ENCODE measurements at places on chromosomes 2 and 18. TPM values are rescaled to one million over a fixed set of nuclear protein-coding genes. Genes with fewer than 3 reads are reported as not detected.

GALNT14 gene
- 4.7 TPM for total RNA-seq

DNA sequence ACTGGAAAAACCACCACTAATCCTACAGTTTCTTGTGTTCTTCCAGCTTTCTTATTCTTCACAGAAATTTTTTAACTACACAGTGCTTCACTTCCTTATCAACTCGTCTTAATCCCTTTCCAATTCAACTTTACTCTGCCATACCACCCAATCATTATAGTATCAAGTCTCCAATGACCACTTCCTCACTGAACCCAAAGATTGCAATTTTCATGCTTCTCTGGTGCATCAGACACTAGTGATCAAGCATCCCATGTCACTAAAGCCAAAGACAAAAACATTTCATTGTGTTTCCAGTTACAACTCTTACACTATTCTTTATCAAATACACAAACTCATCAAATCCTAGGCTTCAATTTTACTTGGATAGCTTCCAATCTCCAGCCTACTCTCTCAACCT, 9.5 kb downstream of the CHAC2 start:
- DNase-seq: no peak

GRCh38 chr2:238202326-238203093, 985 bp downstream of the ILKAP start:
- no peak for DNase-seq

GRCh38 chr18:46013484-46014189, 46.5 kb upstream of the EPG5 start:
- no peak for DNase-seq

DNA sequence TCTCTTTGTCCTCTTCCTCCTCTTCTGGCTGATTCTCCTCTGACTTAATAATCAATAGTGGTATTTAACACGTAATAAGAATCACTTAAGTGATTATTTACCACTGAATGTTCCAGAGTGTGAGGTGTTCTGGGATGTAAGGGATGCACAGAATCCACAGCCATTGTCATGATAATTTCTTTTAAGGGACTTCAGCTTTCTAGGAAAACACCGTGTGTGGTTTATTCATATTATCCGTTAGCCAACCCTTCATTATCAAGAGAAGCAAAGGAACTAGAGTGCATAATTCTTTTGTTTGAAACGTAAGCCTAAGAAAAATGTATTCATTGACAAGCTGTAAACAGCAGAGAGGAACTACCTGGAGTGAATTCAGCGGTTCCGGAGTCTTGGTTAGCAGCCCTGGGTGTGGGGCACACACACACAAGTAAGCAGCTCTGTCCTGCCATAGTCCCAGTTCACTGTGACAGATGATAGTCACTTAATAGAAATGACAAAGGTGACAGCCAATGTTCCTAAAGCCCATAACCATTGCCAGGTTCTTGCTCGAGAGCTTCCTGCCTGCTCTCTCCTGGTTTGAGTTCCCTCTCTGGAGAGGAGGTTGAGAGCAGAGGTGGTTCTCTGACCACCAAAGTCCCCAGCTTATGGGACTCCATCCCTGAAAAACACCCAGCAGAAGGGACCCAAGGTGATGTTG, 101.9 kb downstream of the ACOXL start:
- no peak for DNase-seq

- DNase-seq: no peak
Measured at GRCh38 chr2:204749319-204749718, 204.0 kb downstream of the PARD3B start.

- peak; percentile 60 for DNase-seq
Measured at GRCh38 chr2:74833418-74834233, at the start of gene HK2. TSS of gene HK2 (plus strand) at chr2:74834127. CDS start at chr2:74834581, 454 bp downstream.

- no peak for DNase-seq
Measured at GRCh38 chr2:206296128-206296527, 21.7 kb downstream of the ZDBF2 start.

DNA sequence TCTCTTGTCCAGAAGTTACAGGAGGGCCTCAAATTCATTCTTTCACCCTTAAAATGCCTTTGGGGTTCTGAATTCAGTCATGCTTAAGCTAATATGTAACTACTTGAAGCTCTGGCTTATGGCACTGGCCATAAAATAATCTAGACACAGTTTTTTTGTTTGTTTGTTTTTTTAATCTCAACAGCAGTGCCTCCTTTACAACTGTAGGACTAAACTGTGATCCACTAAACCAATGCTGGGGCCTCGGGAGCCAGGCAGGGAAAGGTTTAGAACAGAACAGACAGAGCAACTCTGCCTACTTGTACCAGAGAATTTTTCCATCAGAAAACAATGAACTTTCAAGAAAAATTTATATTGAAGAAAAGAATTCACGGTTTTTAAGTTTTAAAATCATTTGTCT, 1.7 kb downstream of the STAM2 start:
- DNase-seq: no peak

DNA sequence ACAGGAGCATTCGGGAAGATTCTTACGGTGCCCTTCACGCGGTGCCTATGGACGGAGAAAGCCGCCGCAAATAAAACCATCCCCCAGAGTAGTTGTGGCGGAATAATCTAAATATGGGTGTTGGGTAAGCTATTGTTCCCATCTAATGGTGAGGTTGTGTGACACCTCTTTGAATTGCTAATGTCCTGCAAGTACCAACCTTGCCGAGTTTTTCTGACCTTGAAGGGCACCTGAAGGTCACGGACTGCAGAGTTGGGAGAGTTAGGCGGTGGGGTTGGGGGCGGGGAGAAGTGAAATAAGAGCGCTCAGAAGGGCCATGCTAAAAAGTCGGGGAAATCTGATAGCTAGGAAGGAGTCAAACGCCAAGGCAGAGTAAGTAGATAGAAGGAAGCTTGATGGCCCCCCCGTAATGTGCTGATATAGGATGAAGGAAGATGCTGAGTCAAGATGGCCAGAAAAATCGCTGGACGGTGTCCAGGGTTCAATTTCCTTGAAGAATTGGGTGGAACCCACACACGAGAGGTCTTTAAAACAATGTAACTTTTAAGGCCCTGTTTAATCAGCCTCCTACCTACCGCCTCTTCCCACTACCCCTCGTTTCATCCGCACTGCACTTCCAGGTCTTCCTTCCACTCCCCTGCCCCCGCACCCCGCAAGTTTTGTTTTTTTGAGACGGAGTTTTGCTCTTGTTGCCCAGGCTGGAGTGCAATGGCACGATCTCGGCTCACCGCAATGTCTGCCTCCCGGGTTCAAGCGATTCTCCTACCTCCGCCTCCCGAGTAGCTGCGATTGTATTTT, 600 bp downstream of the KATNAL2 start:
- DNase-seq: no peak

DNA sequence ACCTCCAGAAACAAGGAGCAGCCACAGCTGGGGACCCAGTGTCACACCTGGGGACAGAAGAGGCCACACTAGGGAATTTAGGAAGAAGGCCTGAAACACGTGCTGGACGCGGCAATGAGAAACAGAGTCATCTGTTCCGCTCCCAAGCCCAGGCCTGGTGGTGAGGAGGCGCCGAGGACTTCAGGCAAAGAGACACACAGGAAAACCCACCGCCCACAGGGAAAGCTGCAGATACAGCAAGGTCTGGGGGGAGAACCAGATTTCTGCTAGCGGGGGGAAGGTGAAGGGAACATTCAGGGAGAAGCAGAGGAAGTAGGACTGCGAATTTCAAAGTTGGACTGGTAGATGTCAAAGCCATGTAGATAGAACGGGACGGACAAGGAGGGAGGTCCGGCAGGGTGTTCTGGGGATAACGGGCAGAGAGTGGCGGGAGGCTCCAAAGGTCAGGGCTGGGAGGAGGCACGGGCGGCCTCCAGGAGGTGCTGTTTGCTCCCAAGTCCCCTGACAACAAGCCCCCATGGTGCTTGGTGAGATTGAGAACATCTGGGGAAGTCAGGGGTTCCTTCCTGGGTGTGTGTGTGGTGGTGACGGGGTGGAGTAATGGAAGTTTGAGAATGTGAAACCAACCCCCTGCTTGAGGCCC, 351.7 kb upstream of the MYT1L start:
- DNase-seq: no peak

DNA sequence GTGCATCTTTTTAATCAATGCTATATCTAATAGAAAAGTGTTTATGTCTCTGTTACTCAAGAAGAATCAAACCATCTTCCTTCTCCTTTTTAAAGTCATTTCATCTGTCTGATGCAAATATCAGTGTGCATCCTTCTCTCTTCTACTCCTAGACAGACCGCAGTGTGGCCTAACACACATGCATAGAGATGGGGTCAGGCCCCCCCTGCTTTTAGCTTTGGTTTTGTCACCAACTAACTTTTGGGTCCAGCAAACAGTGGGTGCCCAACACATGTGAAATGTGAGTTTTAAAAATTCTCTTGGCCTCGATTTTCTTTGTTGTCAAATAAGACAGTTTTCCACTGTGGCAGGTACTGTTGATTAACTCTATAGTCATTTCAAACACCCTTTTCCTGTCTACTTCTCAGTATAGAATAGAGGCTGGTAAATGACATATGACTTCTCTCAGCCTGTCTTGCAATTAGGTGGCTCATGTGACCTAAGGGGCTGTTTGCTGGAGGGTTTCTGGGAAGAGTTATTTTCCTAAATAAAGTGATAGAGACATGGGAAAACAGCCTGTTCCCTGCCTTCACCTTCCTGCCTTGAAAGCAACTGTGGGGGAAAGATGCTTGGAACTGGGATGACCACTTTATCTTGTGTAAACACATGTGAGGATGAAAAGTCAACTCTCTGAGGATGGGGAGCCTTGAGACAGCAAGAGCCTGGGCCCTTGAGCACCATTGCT, 65.7 kb upstream of the DARS1 start:
- no peak for DNase-seq

GRCh38 chr18:75563150-75563549, 135.6 kb upstream of the SMIM21 start:
- DNase-seq: no peak

- no peak for DNase-seq
Measured at GRCh38 chr2:45765007-45765727, 113.7 kb downstream of the PRKCE start.

- DNase-seq: no peak
Measured at GRCh38 chr2:29236074-29236473, 120.9 kb downstream of the CLIP4 start.

GRCh38 chr2:207311316-207312005, 145.7 kb upstream of the KLF7 start:
- DNase-seq: no peak

DNA sequence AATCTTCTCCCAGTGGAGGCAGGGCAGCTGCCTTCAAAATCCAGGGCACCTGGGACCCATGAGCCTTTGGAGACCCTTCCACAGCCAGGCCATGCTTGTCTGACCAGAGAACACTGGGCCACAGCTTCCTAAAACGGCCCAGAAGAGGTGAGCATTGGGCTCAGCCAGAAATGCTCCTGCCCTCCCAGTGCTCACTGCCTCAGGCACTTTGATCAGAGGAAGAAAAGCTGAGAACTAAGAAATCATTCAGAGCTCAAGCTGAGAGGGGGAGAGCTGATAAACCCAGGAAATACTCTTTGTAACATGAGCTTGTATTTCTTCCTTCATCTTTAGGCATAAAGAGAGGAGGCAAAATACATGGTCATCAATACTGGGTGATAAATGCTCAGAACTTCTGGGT, 365.5 kb upstream of the KLHL29 start:
- no peak for DNase-seq

- DNase-seq: no peak
Measured at GRCh38 chr18:50665015-50665414, 105.1 kb downstream of the MAPK4 start.

DNA sequence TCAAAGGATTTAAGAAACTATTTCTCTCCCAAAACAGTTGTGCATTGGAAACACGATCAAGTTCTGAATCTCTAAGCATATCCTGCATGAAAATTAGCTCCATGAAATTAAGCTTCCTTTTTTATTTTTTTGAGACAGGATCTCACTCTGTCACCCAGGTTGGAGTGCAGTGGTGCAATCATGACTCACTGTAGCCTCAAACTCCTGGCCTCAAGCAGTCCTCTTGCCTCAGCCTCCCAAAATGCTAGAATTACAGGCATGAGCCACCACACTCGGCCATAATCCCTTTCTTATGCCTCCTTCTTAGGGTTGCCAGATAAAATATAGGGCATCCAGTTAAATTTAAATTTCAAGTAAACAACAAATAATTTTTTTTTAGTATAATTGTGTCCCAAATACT, 124.4 kb downstream of the ARL4C start:
- DNase-seq: no peak

GRCh38 chr2:230947908-230948365, 22.9 kb upstream of the GPR55 start:
- no peak for DNase-seq

All from occipital lobe (tissue), 3 donors.